ENCODE measurements at places on chromosomes 5 and 9.

- DNase-seq: no peak
Measured at GRCh38 chr5:142576303-142576702, 109.6 kb downstream of the FGF1 start.

- DNase-seq: no peak
Measured at GRCh38 chr9:14350349-14350728, 36.4 kb upstream of the NFIB start.

- no peak for DNase-seq
Measured at GRCh38 chr5:76415855-76416254, 12.8 kb downstream of the IQGAP2 start.

DNA sequence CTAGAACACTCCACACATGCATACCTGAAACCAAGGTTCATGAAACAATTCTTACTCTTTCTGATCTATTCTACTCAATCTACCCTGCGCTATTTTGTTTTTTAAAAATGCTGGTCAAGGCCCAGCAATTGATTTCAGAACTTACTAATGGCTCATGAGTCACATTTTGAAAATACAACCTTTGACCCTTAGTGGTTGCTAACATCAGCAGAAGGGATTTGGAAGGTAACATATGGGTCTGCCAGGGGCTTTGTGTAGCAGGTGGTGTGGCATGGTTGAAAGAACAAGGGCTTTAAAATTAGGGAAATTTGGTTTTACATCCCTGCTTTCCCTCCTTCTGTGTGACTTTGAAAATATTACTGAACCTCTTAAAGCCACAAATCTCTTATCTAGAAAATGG, 101.4 kb downstream of the ATG10 start:
- no peak for DNase-seq

GRCh38 chr9:72758944-72759343, 193.9 kb downstream of the ALDH1A1 start:
- DNase-seq: no peak

GRCh38 chr5:2550509-2550908, 201.0 kb downstream of the IRX2 start:
- DNase-seq: no peak

GRCh38 chr5:43567967-43568366, 11.1 kb upstream of the PAIP1 start:
- DNase-seq: no peak

DNA sequence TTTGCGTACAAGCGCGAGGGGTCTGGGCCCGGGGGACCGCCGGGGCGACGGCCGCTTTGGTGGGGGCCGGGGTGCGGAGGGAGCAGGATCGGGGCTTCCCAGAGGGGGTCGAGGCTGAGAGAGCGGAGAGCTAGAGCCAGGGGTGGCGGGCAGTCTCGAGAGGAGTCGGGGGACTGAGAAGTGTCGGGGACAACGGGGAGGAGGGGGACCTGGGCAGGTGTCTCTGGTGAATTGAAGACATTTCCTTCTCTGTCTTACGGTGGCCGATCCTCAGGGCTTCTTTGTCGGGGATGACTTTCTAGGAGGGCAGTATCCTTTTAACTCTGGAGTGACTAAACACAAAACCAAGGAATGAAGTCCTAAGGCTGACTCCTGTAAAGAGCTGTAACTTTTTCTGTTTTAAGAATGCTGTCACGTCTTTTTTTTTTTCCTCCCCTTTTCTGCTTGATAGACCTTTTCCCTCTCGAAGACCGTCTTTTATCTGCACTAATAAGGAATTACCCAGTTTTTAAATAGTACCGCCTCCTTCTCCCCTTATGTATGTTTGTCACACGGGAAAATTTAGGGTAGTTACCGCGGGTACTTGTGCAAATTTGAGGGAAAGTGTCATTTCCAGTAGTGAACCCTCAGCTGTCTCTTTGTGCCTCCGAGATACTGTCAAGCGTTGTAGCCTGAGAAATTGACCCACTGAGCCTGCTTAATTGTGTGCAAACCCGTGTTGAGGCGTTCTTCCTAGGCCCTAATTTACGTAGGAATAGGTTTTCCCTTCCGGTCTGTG, 822 bp downstream of the DENND4C start:
- no peak for DNase-seq

- DNase-seq: no peak
Measured at GRCh38 chr9:110599468-110599867, 19.9 kb upstream of the SVEP1 start.

GRCh38 chr9:131639769-131640437, 94.6 kb downstream of the PRRT1B start:
- no peak for DNase-seq

- no peak for DNase-seq
Measured at GRCh38 chr5:140570488-140570887, 5.9 kb downstream of the SLC35A4 start.

- DNase-seq: no peak
Measured at GRCh38 chr5:10801931-10802666, 41.1 kb upstream of the DAP start.

DNA sequence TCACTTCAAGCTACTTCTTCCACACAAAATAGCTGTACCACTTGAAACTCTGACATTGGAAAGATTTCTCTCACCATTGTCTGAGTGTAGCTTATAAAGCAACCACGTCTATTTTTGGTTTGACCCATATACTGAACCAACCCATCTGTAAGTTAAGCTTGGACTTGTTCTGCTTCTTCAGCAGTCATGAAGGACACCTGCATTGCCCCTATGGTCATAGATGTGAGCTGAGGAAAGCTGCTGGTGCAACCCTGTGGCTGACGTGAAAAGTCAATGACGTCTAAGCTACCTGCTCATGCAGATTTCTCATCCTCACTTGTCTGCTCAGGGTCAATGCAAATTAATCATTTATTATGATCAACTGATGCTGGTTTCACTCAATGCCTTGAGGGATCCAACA, 417.4 kb downstream of the CETN3 start:
- no peak for DNase-seq

DNA sequence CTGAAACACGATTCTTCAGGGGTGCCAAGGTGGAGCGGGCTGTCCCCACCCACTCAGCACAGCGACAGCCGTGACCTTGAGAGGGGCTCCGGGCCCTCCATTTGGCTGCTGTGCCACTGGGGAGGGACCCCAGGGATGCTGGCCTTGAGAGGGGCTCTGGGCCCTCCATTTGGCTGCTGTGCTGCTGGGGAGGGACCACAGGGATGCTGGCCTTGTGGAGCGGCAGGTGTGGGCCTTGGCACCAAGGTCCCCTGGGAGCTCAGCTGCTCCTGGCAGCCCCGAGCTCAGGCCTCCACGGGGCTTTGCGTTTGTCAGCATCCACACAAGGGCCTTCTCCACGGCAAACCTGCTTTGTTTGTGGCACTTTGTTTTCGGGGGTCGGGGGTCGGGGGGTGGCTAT, 137.6 kb upstream of the LPCAT1 start:
- no peak for DNase-seq

GRCh38 chr5:87650284-87650683, 237.6 kb upstream of the CCNH start:
- DNase-seq: no peak

GRCh38 chr5:77029376-77029885, 773 bp upstream of the AGGF1 start:
- no peak for DNase-seq

- DNase-seq: no peak
Measured at GRCh38 chr5:136036293-136036911, 7.6 kb downstream of the TGFBI start.

DNA sequence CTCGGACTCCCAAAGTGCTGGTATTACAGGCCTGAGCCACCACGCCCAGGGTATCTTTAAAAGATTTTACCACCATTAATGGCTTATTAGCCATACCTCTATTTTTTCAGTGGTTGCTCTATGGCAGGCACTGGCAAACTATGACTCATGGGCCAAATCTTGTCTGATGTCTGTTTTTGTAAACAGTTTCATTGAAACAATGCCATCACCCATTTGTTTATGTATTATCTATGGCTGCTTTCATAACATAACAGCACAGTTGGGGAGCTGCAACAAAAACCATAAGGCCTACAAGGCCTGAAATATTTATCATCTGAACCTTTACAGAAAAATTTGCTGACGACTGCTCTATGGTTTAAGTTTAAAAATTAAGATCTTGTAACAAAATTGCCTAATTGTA, 66.8 kb downstream of the SLC38A9 start:
- DNase-seq: no peak

Data from stimulated activated CD4-positive, alpha-beta T cell treated with anti-CD3 and anti-CD28 coated beads, Interleukin-4, amount 100 ng/mL, for 48 hours (primary cell).